ENCODE measurements at places on chromosomes 16 and 17.

DNA sequence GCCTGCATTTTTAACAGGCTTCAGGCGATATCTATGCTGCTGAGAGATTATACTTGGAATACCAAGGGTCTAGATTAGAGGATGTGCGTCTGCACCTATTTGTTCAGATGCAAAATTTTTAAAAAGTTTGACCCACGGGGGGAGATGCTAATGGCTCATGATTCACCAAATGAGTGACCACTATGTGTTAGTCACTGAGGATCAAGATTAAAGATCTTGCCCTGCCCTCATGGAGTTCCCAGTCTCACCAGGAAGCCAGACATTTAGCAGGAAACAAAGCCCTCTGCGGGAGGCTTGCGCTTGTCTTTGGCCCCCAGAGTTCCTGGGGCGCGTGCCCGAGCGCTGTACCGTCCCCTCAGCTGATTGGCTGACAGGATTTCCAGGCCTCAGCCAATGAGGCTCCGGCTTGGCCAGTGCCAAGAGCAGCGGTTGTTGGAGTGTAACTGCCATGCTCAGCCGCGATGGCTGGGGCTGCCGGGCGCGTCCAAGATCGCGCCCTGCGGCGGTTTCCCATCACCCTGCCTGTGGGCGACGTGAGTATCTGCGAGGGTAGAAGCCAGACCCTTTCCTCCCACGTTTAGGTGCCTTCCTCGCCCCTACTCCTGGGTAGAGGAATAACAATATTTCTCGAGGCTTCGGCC, 4.5 kb upstream of the DDX19B start:
- no peak for DNase-seq

DNA sequence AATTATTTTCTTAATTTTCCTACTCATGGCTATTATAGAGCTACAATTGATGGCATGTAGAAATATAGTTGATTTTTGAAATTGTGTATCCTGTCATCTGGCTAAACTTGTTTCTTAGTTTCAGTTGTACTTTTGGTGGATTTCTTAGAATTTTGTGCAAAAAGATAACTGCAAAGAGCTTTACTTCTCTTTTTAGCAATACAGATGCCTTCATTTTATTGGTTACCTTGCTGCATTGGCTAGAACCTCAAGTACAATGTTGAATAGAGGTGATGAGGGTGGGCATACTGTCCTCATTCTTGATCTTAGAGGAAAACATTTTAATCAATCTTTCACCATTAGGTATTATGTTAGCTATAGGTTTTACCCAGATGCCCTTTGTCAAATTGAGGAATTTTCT, 67.9 kb downstream of the METRNL start:
- no peak for DNase-seq

DNA sequence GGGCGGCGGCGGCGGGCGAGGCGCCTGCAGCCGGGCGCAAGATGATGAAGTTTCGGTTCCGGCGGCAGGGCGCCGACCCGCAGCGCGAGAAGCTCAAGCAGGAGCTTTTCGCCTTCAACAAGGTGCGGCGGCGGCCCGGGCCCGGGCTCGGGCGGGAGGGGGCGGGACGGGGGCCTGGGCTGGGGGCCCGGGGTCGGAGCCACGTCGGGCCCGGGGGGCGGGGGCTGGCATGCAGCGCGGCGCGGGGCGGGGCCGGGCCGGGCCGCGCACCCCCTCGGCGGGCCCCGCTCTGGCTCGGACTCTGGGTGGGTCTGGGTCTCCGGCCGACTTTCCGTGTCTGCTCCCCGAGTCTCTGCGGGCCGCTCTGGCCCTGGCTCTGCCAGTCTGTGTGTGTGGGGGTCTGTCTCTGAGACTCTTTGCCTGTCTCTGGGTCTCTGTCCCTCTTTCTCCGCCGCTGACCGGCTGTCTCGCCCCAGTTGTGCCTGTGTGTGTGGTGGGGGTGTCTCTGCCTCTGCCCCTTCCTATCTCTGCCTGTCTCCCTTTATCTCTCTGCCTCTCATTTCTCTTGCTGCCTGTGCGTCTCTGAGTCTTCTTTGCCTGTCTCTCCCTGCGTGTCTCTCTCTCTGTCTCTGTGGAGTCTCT, 328 bp downstream of the LLGL1 start:
- no peak for DNase-seq

- no peak for DNase-seq
These were observed 64.8 kb downstream of the C16orf95 start for GRCh38 chr16:87252269-87252970.

GRCh38 chr16:84552135-84552534, 47.7 kb upstream of the MEAK7 start:
- no peak for DNase-seq

All from GOT3 (cell line).